Fibroblast of skin of right biceps (primary cell): ENCODE measurements at places on chromosomes 1 and 21.

DNA sequence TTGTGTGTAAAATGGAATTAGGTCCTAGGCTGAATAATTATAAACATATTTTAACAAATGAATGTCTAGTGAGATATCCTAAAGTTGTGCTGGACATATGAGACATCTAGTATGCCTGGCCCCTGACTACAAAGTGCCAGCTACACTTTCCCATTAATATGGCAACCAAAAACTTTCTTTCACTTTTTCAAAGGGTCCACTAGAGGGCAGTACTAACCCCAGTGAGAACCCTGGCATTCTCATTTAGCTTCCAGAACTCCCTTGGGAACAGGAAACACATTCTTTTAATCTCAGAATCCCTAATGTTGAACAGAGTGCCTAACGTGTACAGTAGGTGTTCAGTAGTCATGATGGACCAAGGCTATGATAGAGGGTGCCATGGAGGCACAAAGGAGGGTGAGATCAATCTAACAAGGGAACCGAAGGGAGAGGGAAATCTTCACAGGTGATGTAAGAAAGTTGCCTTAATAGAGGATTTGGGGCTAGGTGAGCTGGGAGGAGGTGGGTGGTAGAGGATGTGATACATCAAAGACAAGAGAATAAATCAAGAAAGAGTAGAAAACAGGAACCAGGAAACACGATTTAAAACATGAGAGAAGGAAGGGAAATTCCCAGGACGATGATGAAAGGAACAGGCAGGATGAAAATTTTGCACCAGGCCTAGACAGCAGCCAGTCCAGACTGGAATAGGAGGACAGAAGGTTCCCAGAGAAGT lies 41.6 kb downstream of the NSL1 start:
- DNase-seq, result peak; percentile 84

- no peak for DNase-seq
These were observed 39.5 kb downstream of the PDPN start for GRCh38 chr1:13623021-13623637.

GRCh38 chr1:158681606-158682005 lies 4.9 kb downstream of the SPTA1 start:
- no peak for DNase-seq

DNA sequence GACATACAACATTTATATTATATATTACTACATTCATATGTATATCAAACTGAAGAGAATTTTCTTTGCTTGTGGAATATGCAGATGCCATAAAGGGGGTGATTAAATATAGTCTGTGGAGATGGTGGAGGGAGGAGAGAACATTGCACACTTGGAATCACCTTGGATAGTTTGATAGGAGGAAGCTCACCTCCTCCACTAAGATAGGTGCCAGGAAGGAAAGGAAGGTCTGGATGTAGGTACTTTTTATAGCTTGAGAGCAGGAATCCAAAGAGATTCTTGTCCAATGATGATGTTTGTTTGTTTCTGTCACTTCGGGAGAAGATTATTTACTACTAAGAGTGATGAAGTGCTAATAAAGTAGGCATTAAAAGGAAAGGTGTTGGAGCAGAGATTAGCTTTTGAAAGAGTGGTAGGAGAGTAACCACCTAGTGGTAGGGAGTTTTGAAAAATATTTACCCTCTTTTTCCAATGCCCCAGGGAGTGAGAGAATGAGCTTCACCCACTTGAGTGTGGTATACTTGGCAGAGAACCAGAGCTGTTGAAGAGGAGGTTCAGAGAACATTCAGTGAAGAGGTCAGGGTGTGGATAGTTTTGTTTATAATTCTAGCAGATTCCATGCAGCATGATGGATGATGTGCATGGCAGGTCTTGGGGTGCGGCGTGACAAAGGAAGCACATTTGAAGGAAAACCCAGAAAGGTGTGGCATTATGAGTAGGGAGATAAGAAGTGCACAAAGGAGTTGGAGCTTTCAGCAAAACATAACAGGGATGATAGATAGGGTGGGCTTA lies 145.0 kb downstream of the PATJ start:
- no peak for DNase-seq

GRCh38 chr1:58257003-58257402 lies 289.5 kb downstream of the OMA1 start:
- DNase-seq, result no peak

- no peak for DNase-seq
These were observed 85.5 kb downstream of the DDX20 start for GRCh38 chr1:111841189-111841588.

DNA sequence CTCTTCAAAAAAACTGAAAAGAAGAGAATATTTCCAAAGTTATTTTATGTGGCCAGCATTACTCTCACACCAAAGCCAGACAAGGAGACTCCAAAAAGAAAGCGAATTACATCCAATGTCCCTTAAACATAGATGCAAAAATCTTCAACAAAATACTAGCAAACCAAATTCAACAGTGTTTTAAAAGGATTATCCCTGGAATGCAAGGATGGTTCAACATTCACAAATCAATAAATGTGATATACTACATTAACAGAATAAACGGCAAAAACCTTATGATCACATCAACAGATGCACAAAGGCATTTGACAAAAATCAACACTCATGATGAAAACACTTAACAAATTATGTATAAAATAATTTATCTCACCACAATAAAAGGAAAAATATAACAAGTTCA lies 207.8 kb downstream of the DENND1B start:
- no peak for DNase-seq

GRCh38 chr1:204435381-204435831 lies 23.8 kb upstream of the PPP1R15B start:
- peak; percentile 57 for DNase-seq

DNA sequence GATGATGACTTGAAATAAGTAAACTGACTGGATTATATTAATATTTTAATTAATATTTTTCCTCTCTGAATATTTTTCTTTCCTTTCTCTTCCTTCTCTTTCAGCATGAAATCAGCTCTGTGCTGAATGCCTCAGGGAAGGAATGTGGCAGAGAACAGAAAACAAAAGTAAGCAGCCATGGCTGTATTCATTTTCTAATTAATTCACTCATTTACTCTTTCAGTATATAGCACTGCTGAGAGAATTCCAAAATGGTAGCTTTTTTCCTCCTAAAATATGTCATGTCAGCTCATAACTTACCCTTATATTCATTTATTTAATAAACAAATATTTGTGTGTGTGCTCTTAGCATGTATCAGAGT lies 522.5 kb downstream of the PTPRC start:
- no peak for DNase-seq

DNA sequence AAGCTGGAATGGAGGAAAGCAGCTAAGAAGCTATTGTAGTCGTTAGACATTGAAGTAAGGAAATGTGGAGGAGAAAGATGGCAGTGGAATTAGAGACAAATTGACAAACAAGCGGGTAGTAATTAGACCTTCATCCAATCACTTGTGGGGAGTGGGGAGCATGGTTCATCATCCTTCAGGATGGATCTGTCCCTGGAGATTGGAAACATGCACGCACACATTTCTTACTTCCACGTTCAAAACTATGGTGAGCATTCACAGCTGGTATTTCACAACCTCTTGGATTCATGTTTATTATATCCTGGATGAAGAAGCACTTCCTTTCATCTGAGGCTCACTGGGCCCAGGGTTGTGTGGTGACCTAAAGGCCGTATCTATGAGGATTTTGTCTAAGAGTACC lies 188.1 kb downstream of the ST6GALNAC3 start:
- DNase-seq, result peak; percentile 48

- peak; percentile 8 for DNase-seq
These were observed 148.3 kb downstream of the ACTL8 start for GRCh38 chr1:17903386-17903785.

- DNase-seq, result no peak
These were observed 63.4 kb upstream of the NEK2 start for GRCh38 chr1:211738691-211739301.

GRCh38 chr1:189682591-189682990 lies 795.1 kb downstream of the BRINP3 start:
- DNase-seq, result no peak

DNA sequence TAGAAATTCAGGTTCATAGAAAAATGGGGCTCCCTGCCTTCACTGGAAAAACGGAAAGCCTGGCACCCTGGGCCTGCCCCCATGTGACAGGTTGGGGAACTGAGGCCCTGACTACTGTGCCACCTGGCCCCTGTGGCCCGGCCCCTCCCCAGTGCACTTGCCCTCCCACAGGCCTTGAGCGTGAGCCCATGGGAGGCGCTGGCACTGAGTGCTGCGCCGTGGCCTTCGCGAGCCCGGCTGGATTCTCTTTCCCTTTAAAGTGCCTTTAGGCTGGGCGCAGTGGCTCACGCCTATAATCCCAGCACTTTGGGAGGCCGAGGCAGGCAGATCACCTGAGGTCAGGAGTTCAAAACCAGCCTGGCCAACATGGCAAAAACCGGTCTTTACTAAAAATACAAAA lies 45.7 kb downstream of the SLC37A1 start:
- no peak for DNase-seq

GRCh38 chr1:40338745-40339419 lies 21.8 kb upstream of the COL9A2 start:
- peak; percentile 68 for DNase-seq

- peak; percentile 66 for DNase-seq
These were observed 52.6 kb upstream of the LYST start for GRCh38 chr1:235919127-235919832.

GRCh38 chr21:21188513-21189195 lies 190.4 kb downstream of the NCAM2 start:
- no peak for DNase-seq

- no peak for DNase-seq
These were observed 16.3 kb upstream of the L1TD1 start for GRCh38 chr1:62178372-62178771.

DNA sequence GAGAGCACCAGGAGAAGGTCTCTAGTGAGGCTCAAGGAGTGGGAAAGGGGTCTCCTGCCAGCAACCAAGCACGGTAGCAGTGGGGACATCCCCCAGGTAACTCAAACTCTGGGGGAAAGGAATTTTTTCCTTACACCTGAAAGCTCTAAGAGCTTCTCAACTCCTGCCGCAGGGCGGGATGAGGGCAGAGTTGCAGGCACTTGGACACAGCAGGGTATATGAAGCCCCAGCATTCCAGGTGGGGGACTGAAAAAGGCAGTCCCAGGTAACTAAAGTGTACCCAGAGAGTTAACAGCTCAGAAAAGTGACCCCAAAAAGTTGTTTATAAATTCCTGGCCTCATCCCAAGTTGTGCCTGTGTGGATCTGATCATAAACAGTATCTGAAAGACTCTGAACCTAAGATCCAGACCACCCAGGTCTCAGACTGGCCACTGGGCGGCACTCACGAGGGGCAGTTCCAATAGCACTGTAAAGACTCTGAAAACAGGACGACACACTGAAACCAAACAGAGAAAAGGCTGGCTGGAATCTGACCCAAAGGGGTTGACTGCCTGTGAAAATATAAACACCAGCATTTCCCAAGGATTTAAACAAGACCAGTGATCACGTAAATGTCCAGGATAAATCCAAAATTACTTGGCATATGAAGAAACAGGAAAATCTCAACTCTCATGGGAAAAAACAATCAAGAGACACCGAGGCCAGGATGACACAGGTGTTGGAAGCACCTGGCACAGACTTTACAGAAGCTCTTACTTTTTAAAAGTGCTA lies 47.5 kb downstream of the HSF2BP start:
- peak; percentile 49 for DNase-seq
